ENCODE measurements at places on chromosomes 1 and 21.

- no peak for DNase-seq
These were observed 96.9 kb downstream of the GRIK3 start for GRCh38 chr1:36937371-36937770.

- no peak for DNase-seq
These were observed 17.2 kb downstream of the DNAJC16 start for GRCh38 chr1:15543589-15544568.

GRCh38 chr1:227391879-227392278, 73.6 kb upstream of the CDC42BPA start:
- DNase-seq, result no peak

GRCh38 chr1:172144445-172145061, 275.9 kb upstream of the C1orf105 start:
- no peak for DNase-seq

- DNase-seq, result no peak
These were observed 28.3 kb upstream of the KCNK2 start for GRCh38 chr1:215054266-215054665.

- DNase-seq, result no peak
These were observed 36.4 kb downstream of the RXRG start for GRCh38 chr1:165408518-165408917.

- DNase-seq, result no peak
These were observed 55.5 kb upstream of the GALNT2 start for GRCh38 chr1:230011333-230012092.

GRCh38 chr1:7664893-7665250, 106.2 kb upstream of the VAMP3 start:
- DNase-seq, result no peak

- no peak for DNase-seq
These were observed 563.6 kb upstream of the NEGR1 start for GRCh38 chr1:72845981-72846380.

GRCh38 chr1:116704278-116704677, 36.7 kb upstream of the IGSF3 start:
- DNase-seq, result no peak

- DNase-seq, result no peak
These were observed 45.8 kb downstream of the ARHGEF11 start for GRCh38 chr1:156999596-157000320.

- DNase-seq, result no peak
These were observed 63.9 kb upstream of the GRIK3 start for GRCh38 chr1:37098237-37098636.

DNA sequence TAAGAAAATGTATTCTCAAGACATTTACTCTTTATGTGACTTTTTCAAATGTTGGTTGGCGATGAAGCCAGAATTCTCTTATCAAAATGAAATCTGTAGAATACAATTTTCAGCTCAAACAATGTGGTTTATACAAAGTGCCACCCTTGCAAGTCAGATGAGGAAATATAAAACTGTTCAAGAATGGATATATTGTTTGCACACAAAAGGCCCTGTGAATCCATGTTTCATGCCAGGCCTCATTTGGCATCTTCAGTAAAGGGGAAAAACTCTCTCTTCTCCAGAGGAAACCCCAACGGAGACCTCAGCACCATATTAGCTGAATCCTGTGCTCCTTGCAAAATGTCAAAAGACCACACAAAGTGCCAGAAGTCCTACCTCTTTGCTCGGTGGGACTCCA, 310.4 kb downstream of the RRAGC start:
- no peak for DNase-seq

DNA sequence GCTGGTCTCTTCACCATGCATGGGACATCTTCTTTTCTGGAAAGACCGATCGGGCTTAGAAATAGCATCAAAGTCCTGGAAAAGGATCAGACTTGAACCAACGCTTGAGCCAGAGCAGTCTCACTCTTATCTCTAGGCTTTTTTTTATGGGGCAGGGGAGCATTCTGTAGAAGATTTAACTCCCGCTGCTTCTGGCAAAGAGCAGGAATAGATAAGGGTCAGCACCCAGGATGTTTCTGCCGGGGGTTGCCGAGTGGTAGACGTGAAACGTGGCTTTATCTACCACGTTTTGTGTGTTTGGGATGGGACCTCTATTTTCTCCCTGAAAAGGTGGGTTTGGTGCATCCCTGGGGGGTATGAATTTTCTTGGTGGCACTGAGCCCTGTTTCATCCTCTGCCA, 18.8 kb downstream of the SPSB1 start:
- no peak for DNase-seq

GRCh38 chr1:164876398-164877116, 317.6 kb downstream of the PBX1 start:
- no peak for DNase-seq

- no peak for DNase-seq
These were observed 137.6 kb upstream of the POGK start for GRCh38 chr1:166701603-166702100.

DNA sequence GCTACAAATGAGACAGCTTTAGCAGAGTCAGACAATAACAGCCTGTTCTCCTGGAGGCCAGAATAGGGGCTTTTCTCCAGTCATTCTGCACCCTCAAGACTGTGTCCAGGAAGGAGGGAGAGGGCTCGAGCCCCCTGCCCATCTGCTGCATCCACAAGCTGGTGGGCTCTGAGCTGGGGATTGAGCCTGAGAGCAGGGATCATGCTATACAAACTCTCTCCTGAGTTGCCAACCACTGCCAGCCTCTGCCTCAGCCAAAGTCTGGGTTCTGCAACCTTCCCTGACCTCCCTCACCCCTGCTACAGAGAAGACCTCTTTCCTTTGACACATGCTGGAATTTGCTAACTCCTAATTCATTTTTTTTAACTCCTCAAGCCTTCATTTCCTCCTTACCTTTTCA, 14.8 kb upstream of the PPM1J start:
- no peak for DNase-seq
